Activated CD4-positive, alpha-beta T cell treated with anti-CD3 and anti-CD28 coated beads for 24 hours (primary cell): ENCODE measurements at places on chromosomes 3 and 15.

GRCh38 chr3:50657816-50658215 is 16.9 kb upstream of the DOCK3 start:
- no peak for DNase-seq

DNA sequence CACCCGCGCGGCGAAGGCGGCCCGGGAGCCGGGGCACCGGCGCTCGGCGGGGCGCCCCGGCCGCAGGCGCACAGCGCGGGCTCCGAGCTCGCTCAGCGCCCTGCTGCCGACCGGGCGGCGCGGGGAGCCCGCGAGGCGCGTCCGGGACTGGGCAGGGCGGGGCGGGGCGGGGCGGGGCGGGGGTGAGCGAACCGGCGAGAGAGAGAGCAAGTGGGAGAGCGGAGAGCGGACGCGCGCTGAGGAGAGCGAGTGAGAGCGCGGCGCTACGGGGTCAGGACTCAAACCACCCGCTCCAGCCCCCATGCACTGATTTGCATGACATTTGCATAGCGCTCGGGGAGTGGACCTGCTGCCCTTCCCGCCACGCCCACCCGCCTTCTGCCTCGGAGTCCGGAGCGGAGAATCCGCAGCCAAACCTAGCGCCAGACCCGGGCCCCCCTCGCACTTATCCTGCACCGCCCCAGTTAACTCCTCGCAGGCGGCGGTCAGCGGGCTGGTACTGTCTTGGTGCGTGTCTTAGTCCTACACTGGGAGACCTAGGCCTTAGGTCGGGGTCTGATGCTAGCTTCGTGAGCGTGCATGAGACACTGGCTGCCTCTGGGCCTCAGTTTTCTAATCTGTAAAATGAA is at the start of gene MYLK:
TSS of gene MYLK (minus strand) at position 130 of the 629 bp plus-strand sequence. CDS start 90,491 bp downstream, outside the sequence.
- DNase-seq: no peak

GRCh38 chr3:132325634-132326033 is 8.4 kb downstream of the ACP3 start:
- no peak for DNase-seq

DNA sequence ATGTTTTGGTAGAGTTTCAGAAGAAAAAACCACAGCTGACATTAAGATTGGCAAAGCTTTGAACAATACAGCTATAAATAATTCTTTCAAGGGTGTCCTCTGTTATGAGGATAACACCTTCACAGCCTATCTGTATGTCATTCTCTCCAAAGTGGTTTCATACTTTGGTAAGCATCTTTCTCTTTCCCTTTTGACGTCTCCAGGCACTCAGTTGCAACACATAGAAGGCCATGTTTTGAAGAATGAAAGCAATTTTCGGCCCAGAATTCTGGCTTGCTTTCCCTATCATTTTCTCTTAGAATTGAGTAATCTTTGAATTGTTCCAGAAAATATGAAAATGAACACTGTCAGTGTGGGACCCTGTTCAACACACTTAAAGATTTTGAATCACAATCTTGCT is 200.0 kb upstream of the CBLB start:
- no peak for DNase-seq

- no peak for DNase-seq
These were observed 14.4 kb upstream of the XYLB start for GRCh38 chr3:38332201-38332600.

GRCh38 chr15:33866101-33866737 is 102.1 kb upstream of the CHRM5 start:
- DNase-seq: no peak
